ENCODE measurements at places on chromosomes 7 and 10. TPM values are rescaled to one million over a fixed set of nuclear protein-coding genes. Genes with fewer than 3 reads are reported as not detected.

Gene SVOPL
- polyA plus RNA-seq: not detected

Gene MYOF
- polyA plus RNA-seq: 197 TPM

Gene ANKRD61
- polyA plus RNA-seq: 0.32 TPM

Gene ACBD7
- polyA plus RNA-seq: 0.29 TPM

Gene EEPD1
- 15.2 TPM for polyA plus RNA-seq

Gene SBDS
- 63.4 TPM for polyA plus RNA-seq

Gene LRGUK
- polyA plus RNA-seq: 0.24 TPM

Gene NPFFR1
- polyA plus RNA-seq: not detected

Gene ARHGAP22
- polyA plus RNA-seq: 30.2 TPM

Gene AGAP6
- polyA plus RNA-seq: 12.9 TPM

Gene LRMDA
- 0.07 TPM for polyA plus RNA-seq

Gene VIPR2
- polyA plus RNA-seq: not detected

Gene RBM20
- 0.15 TPM for polyA plus RNA-seq

Gene SPRN
- polyA plus RNA-seq: 2.4 TPM

Gene RHEB
- polyA plus RNA-seq: 67.2 TPM

Gene ZNF479
- polyA plus RNA-seq: not detected

Gene MKX
- 0.10 TPM for polyA plus RNA-seq

Gene GPAM
- 3.0 TPM for polyA plus RNA-seq

Gene MOGAT3
- not detected for polyA plus RNA-seq

Gene TFR2
- polyA plus RNA-seq: 0.50 TPM

Gene TAS2R5
- 0.32 TPM for polyA plus RNA-seq

Gene CNPY1
- polyA plus RNA-seq: not detected

Gene TMEM184A
- polyA plus RNA-seq: 1.9 TPM

Gene HECW1
- 0.95 TPM for polyA plus RNA-seq

Gene GIMAP8
- polyA plus RNA-seq: not detected

Gene ZNF425
- polyA plus RNA-seq: 1.2 TPM

Gene PTEN
- 14.5 TPM for polyA plus RNA-seq

Gene HOGA1
- 0.42 TPM for polyA plus RNA-seq

Gene ADIRF
- 7.2 TPM for polyA plus RNA-seq

Gene H2BK1
- not detected for polyA plus RNA-seq

Gene TMEM270
- polyA plus RNA-seq: not detected

All from IMR-90 (cell line).